Large intestine (tissue), 12 donors: ENCODE measurements at places on chromosomes 7 and 10. TPM values are rescaled to one million over a fixed set of nuclear protein-coding genes. Genes with fewer than 3 reads are reported as not detected.

DNA sequence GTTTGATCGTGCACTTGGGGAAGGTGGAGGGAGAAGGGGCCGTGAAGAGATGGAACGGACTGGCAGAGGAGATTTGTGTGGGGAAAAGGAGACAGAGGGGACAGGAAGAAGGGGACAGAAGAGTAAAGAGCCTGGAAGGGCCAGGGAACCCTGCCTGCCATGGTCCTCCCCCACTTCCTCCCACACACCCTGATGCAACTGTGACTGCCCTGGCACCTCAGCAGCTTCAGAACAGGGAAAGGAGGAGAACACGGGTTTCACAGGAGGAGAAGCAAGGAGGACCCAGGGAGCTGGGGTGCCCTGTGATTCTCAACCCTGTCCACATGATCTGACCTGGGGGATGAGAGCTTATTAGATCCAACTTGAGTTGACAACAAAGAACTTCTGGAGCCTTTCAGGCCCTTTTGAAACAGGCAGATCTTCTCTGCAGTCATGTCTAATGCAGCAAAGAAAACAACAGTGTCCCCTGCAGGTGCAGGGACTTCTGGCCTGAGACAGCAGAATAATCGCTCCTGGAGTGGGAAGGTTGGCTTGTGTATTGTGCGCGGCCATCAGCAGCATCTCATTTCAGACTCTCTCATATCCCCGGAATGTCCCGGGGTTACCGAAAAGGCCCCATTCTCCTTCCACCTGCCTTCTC, 421.6 kb downstream of the PAXIP1 start:
- DNase-seq = no peak

GRCh38 chr7:25820432-25821040, 331.5 kb upstream of the NFE2L3 start:
- no peak for DNase-seq

GRCh38 chr10:78109210-78109609, 75.5 kb downstream of the RPS24 start:
- no peak for DNase-seq

UFSP1 gene
- 2.4 TPM for polyA plus RNA-seq

ELMO1 gene
- polyA plus RNA-seq = 9.5 TPM
